ENCODE measurements at places on chromosomes 12 and 14.
A peak's percentile ranks its signal among the peaks of the same experiment; 100 is the strongest.

DNA sequence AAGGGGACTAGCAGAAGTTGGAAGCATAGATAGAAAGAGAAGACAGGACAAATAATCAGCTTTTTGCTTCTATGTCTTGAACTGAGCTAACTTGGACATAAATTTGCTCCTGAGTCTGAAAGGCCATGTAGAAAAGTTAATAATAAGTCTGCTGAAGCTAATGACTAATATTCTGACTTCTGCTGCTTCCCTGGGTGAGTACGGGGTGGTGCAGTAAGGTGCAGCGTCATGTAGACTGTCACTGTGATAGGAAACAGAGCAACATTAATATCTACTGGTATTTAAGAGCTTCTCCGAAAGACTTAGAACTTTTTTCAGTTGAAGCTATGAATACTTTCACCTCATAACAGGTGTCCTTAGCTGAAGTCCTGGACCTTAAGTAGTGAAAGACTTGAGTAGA lies 34.1 kb upstream of the CPM start:
- DNase-seq: no peak

GRCh38 chr12:72647139-72647538 lies 375.0 kb downstream of the TRHDE start:
- no peak for DNase-seq

GRCh38 chr14:102998393-102998792 lies 59.0 kb downstream of the CDC42BPB start:
- DNase-seq: no peak

- no peak for DNase-seq
Measured at GRCh38 chr14:69700575-69700974, 66.4 kb upstream of the SRSF5 start.

DNA sequence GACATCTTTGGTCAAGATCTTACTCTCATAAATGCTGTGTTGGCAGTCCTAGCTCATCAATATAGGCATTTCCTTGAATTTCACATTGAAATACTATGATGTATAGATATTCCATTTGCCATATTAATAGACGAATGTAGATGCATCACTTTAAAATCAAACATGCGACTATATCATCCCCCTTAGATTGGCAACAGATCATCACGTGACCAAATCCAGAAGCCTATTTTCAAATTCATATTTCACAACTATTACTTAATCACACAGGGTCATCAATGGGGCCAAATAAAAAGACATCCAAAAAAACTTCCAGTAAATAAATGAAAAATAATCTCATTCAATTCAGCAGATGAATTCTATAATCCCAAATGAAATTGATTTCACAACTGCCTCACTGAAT lies 15.3 kb downstream of the LMO3 start:
- DNase-seq: no peak

DNA sequence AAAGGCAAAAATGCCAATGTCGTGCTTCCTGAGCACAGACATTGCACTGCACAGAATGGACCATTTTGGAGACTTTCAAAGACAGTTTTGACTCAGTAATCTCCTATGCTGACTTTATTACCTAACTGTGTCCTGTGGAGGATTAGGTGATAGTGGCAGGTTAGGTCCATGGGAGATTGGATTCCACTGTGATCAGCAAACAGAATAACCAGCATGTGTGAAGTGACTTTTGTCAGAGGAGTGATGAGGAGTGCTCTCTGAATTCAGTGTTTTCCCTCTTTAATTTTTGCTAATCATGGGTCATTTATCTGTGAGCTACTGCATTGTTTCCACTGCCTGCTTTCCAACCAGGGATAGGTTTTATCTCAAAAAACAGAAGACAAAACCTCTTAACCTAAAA lies 662.5 kb downstream of the DIO2 start:
- no peak for DNase-seq

GRCh38 chr12:68613209-68613904 lies 2.7 kb downstream of the RAP1B start:
- peak; percentile 42 for DNase-seq

GRCh38 chr12:45170456-45171042 lies 45.3 kb upstream of the ANO6 start:
- DNase-seq: peak; percentile 84

GRCh38 chr12:110948041-110948440 lies 27.7 kb upstream of the MYL2 start:
- no peak for DNase-seq

DNA sequence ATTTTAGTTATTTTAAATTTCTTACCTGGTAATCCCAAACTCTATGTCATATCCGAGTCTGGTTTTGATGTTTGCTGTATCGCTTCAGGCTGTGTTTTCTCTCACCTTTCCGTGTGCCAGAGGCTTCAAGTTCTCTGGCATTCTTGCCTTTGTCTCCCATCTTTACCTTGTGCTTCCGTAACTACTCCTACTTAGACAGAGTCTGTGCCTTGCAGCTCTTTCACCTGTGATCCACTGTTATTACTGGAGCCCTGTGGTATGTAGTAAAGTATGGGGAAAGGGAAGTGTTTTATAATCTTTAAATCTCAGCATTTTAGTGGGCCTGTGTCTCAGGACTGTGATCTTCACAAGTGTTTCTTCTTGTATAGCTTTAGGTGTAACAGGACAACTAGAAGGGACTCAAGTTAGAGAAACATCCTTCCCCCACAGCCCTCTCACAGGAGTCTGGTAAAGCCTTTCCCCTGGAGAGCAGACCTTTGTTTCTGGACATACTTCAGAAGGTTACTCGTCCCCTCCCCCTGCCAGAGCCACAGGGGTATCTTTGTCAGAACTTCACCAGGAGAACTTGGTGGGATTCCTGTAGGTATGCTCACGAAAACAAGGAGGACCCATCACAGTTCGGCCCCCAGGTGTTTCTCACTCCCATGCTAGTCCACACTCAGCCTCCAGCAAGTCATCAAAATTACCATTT lies 11.1 kb downstream of the IFNG start:
- DNase-seq: no peak

GRCh38 chr14:99679543-99679942 lies 4.6 kb upstream of the CYP46A1 start:
- DNase-seq: no peak

GRCh38 chr14:65079768-65080167 lies 22.5 kb downstream of the MAX start:
- no peak for DNase-seq

- no peak for DNase-seq
Measured at GRCh38 chr12:56955631-56956256, 1.7 kb downstream of the RDH16 start.

DNA sequence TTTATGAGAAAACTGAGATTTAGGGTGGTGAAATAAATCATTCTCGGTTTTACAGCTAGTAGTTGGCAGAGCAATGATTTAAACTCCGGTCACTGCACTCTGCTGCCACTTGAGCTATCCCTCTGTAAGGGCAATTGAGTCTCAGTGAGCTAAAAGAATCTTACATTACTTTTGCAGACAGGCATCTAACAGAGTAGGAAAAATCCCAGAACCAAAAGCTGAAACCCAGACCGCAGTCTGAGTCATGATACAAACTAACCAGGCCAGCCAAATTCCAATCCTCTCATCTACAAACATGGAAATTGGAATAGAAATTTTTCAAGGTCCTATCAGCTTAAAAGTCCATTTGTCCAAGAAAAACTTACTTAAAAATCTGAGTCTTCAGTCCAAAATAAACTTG lies 73.7 kb downstream of the ANKS1B start:
- no peak for DNase-seq

GRCh38 chr14:39772627-39773026 lies 340.4 kb upstream of the FBXO33 start:
- no peak for DNase-seq

GRCh38 chr12:22529281-22530060 lies 14.9 kb downstream of the C2CD5 start:
- no peak for DNase-seq

DNA sequence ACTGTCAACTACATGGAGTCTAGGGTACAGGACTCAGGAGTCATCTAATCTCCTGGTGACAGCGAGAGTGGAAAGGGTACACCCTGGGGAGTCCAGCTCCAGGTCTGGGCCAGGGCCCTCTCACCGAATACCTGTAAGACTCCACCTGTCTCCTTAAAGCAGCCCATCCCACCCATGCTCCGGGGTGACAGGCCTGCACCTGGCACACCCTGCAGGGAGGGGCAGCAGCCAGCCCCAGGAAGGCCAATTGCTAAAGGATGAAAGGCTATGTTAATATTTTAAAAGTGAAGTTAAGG lies 45.5 kb downstream of the STX2 start:
- no peak for DNase-seq

DNA sequence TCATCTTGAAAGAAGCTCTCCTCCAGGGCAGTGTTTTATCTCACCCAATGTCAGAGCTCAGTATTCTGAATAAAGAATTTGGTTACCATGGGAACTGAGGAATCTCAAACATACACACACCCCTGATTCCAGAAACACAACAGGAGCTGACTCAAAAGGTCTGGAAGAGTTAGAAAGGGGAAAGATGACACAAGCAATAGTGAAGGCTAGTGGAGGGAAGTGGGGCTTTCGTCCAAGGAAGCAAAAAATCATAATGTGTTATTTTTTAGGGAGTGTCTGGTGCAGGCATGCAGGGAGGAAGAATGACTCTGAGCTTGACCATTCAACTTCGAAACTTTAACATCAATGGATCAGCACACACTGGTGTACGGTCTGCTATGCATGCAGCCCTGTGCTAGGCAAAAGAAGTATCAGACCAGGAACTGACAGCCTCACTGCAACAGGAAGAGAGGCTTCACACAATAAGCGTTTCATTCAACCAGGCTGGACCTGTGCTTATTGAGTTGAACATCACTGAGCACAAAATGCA lies 20.3 kb downstream of the HEBP1 start:
- DNase-seq: no peak

DNA sequence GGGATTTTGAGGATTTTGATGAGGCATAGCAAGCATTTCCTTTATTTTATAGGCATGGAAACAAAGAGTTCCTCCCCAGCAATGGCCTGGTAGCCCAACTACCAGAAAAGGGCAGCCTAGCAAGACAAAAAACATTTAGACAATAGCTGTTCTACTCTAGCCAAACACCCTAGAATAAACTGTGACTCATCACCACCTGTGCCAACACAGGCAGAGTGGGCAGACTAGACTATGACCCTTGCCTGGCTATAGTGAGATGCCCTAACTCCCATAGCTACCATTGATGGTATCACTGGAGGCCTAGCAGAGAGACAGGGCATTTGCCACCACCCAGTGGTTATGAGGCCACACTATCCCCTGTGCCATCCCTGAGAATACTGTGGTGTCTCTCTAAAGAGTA lies 15.5 kb upstream of the CCER1 start:
- DNase-seq: no peak

- DNase-seq: no peak
Measured at GRCh38 chr12:21939435-21939834, 1.8 kb downstream of the ABCC9 start.

DNA sequence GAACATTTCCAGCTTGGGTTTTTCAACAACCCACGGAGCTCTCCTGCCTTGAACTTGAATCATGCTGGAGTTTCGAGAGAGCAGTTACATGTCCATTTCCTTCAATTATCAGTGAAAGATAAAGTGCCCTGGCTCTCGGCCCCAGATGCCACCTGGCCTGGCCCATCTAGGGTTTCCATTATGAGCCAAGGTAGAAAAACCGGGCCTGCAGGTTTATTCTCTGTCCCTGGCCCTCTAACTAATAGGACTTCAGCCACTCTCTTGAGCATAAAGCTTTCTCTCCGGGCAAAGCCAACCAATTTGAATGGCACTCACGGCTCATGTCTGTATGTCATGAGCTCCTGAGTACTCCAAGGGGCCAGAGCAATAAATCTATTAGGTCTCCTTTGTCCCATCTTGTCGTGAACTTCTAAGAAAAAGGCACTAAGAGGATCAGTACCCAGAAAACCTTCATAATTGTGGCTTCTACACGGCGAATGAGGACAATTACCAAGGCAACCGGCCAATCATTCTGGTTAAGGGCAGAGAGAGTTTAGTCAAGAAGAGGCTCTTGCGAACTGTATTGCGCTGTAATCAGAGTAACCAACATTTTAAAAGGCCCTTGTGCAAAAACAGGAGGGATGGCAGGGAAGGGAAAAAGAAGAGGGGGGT lies 392.3 kb downstream of the MED13L start:
- DNase-seq: no peak

DNA sequence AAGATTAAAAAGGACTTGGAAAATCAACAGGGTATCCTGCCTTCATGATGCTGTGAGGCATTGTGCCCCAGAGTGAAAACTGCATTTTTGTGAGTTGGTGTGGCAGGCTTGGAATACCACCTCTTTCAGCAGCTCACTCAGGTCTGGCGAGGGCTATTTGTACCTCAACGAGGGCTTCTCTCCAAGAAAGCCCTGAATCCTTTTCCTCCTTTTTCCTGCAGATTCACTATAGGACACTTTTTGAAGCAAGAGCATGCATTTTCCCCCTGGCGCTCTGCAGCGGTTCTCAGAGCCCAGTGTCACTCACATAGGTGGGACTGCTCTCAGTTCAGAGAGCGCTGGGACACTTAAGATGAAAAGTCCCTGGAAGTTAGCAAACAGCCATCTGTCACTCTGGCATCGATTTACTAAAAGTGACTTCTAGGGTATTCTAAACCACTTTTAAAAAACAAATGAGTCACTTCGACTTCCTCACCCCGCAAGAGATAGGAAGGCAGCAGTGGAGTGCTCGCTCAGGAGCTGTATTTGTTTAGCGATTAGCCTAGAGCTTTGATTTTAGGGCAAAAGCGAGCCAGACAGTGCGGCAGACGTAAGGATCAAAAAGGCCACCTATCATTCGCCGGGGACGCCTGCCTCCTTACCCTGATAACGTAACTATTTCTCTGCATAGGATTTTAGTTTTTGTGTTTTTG lies 782 bp upstream of the LGR5 start:
- no peak for DNase-seq

DNA sequence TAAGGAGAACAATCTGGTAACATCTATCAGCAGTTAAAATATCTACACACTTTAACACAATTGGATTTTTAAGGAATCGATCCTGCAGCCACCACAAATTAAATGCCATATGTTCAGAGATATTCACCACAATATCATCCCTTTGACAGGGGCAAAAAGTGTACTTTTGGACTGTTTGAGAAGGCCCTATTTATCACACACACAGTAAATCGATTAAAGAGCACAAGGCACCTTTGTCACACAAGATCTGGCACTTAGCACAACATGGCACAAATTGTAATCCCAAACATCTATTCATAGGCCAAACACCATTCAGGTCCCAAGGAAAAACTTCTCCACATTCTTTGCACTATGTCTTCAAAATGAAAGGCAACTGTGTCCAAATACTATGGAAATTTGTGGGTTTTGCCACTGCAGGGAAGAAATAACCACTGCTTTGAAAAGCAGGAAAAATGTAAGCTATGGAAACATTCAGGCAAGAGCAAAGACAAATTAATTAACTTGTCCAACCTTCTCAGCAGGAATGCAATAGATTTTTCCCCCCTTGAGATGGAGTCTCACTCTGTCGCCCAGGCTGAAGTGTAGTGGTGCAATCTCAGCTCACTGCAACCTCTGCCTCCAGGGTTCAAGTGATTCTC lies 282.5 kb upstream of the TMPO start:
- no peak for DNase-seq

- no peak for DNase-seq
Measured at GRCh38 chr14:99321236-99321925, 49.4 kb upstream of the BCL11B start.

DNA sequence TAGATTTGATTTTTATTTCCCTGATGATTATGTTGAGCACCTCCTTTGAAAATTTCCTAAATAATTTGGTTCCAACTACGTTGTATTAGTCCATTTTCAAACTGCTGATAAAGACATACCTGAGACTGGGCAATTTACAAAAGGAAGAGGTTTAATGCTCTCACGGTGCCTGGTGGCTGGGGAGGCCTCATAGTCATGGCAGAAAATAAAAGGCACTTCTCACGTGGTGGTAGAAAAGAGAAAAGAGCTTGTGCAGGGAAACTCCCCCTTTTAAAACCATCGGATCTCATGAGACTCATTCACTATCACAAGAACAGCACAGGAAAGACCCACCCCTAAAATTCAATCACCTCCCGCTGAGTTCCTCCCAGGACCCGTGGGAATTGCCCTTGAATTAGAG lies 372.3 kb downstream of the RPL10L start:
- no peak for DNase-seq
